ENCODE measurements at places on chromosomes 5 and 9.

DNA sequence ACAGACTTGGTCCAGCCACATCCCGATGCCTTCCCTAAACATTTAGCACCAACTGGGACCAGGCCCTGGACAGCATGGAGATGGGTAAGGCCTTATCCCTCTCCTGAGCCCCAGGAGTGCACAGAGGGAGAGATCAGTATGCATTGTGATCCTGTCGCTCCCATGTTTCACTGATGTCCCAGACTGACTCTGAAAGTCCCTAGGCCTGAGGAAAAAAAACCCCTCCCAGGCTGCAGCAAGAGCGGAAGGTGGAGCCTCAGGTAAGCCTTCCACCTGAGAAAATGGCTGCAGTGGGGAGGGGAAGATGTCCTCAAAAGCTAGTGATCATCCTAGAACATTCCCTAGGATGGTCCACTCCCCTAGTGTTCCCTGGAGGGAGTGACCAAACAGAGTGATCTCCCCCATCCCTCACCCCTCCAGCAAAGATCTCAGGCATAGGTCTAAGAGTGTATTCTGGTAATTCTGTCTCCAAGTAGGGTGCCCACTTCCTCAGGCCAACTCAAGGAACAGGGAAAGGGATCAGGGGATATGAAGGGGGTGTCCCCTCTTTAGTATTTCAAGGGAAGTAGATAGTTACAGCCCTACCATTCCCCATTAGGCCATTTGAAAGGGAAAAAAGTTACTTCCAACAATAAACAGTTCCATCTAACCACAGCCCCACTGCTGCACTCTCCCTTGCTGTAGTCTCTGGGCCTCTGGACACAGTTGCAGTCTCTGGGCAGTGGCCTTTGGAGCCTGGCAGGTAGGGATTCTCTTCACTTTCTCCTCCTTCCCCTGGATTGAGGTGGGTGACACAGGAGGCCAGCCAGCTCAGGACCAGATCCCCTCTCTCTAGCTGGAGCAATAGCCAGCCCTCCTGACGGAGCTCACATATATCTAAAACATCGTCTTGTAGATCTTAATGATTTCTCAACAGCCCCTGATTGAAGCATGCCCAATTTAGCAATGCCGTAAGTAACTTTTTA is 6.8 kb upstream of the CXXC5 start:
- no peak for DNase-seq

DNA sequence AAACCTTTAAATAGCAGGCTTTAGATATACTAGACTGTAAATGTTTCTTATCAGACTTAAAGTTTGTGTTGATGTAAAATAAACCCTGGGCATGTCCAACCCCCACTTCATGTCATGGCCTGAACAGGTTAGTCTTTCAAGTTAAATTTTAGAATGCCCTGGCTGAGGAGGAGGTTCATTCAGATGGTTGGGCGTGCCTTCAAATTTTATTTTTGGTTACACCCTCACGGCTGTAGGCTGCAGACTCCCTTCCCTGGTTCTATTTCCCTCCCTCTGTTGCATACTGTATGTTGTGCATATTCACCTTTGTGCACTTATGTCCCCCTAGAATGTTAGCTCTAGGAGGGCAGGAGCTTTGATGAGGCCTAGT is 5.3 kb upstream of the BICD2 start:
- DNase-seq, result no peak

DNA sequence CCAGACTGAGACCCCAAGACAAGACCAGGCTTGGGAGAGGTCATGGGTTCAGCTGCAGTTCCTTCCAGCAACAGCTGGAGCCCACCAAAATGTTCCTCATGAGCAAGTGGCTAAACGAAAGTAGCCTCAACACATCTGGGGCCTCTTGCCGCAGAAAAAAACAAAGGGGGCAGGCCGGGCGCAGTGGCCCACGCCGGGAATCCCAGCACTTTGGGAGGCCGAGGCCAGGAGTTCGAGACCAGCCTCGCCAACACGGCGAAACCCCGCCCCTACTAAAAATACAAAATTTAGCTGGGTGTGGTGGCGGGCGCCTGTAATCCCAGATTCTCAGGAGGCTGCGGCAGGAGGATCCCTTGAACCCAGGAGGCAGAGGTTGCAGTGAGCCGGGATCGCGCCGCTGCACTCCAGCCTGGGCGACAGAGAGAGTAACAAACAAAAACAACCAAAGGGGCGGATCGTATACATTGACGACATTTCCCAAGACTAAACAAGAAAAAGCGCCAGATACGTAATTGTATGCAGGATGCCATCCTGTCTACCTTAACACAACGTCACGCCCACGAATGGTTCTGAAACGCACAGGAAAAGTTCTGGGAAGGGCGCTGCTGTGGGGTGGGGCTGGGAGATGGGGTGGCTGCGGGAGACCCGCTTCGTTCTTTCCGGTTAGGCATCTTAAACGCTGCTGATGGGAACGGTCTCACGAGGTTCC is 1.7 kb downstream of the INPP5E start:
- DNase-seq, result no peak

DNA sequence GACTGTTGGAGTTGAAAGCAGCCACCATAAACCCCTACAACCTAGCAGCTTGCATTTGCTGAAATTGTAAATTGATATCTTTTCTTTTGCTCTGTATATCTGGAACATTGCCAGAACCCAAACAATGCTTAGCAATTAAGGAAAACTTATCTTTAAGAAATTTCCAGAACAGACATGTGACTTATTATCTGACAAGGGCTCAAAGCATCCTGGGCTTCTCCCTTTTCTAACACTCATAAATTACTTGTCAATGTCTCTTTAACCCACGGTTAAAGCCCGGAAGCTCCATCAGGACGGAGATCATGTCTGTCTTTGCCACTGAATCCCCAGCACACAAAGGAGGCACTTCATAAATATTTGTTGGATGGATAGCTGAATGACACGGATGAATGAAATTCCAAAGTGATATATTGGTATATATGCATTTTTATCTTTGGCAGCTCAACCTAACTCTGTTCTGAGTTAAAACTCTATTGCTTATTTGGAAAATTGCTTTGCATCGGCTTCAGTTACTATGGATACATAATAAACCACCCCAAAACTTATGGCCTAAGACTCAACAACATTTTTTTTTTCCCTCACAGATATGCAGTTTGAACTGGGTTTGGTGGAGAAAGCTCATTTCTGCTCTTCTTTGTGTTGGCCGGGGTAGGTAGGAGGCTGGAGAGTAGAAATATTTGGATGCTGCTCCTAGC is 103.1 kb upstream of the CLINT1 start:
- no peak for DNase-seq

DNA sequence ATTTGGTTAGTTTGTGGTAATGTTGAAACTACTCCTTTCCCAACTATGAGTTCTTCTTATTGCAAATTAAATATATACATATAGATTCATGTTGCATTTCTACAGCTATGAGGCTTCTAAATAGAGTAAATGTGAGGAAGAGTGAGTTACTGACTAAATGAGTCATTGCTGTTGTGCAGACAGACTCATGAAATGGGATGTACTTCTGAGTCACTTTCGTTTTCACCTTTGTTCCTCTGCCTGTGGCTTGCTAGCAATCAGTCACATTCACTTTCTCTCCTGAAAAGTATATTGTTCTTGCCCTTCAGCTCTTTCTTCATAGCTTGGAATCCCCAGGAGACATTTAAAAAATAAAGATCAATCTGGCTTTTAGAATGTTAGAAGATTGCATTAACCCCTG is 295.5 kb upstream of the SMC2 start:
- DNase-seq, result peak; percentile 66

- DNase-seq, result no peak
Observed at GRCh38 chr9:127963359-127964064, 17.3 kb downstream of the EEIG1 start.

GRCh38 chr9:124353811-124354274 is 61.4 kb downstream of the PSMB7 start:
- DNase-seq, result no peak

GRCh38 chr9:25935188-25935587 is 256.9 kb upstream of the TUSC1 start:
- DNase-seq, result no peak

- DNase-seq, result no peak
Observed at GRCh38 chr9:95588724-95589588, 72.2 kb upstream of the PTCH1 start.

GRCh38 chr5:44891116-44891515 is 82.4 kb downstream of the MRPS30 start:
- no peak for DNase-seq

GRCh38 chr5:34053571-34054399 is 10.8 kb upstream of the C1QTNF3 start:
- DNase-seq, result no peak

- DNase-seq, result no peak
Observed at GRCh38 chr5:77333451-77334123, 123.1 kb downstream of the PDE8B start.

GRCh38 chr9:13427587-13427986 is 148.1 kb upstream of the MPDZ start:
- DNase-seq, result peak; percentile 27

- DNase-seq, result no peak
Observed at GRCh38 chr9:107694390-107694789, 204.8 kb upstream of the KLF4 start.

DNA sequence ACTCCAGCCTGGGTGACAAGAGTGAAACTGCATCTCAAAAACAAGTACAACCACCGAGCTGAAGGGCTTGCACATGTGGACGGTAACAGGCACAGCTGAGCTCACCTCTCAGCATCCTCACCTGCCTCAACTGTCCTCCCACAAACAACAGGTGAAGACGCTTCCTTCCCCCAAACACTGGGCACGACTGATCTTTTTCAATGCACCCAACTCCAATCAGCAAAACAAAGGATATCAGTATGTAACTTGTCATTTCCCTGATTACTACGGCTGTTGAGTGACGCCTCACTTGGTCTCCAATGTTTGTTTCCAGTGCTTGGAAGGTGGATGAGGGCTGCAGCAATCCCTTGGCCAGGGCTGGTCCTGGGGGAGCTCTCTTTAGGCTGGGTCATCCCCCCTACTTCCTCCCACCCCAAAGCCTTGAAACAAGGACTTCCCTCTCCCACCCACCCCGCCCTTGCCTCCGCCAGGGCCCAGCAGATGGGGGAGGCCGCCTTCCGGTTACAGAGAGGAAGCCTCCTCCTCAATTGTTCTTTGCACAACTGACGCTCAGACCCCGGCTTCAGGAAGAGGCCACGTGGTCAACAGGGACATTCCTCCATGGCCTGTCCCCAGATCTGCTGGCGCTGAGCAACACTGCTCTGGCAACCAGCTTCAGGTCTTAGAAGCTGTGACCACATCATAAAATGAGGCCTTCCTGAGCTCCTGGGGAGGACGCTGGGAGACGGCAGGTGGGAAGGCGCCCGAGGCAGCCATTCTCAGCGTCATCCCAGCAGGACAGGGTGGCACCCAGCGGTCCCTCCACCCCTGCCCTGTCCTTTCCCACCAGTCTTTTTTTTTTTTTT is 5.9 kb downstream of the FAM78A start:
- peak; percentile 92 for DNase-seq

GRCh38 chr5:1543398-1544293 is 19.9 kb upstream of the LPCAT1 start:
- DNase-seq, result no peak

DNA sequence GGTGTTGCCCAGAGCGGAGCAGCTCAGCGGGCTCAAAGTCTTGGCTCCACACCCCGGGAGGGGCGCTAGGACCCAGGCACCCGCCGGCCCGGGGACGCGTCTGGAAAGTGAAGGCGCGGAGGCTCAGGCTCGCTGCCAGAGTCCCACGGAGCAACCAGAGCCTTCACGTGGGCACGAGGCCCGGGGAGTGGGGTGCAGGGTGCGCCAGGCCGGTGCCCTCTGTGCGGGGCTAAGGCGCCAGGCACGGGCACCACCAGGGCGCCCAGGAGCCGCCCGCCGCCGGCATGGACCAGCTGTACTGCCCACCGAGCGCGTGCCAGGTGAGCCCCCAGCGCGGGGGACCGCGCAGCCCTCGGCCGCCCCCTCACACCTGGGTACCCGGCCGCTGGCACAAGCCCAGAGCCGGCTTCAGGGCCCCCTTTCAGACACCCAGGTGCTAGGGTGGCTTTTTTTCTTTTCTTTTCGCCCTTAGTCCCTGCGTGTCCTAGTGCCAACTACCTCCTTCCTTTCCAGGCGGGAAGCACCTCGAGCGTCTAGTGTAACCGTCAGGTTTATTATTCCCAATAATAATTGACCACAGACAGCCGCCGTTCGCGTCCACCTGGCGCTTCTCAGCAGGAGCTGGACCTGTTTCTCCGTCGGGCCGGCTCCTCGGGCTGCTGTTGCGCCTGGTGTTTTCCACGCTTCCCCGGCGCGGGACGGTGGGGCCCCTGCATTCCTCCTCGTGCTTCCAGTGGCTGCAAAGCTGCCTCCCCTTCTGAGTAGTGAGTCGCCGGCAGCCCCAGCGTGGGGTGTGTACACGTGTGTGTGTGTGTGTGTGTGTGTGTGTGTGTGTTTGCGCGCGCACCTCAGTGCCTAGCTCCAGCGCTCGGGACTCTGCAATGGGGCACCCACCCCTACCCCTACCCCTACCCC is 30.1 kb upstream of the PDE8B start:
- no peak for DNase-seq

DNA sequence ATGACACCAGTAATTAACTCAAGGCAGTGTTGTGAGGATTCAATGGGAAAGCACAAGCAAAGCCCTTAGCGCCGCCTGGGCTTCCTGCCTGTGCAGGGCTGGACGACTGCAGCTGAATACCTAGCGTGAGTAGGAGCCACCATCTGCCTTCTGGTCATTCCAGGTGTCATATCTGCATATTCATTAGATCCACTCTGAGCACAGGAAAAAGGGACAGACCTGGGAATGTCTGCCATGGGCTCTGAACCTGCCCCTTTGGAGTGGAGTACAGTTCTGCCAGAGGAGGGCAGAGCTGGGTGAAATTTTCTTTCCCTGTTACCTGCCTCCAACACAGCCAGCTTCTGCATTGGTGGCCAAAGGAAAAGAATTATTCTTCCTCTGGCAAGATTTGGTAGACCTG is 298.8 kb downstream of the NSG2 start:
- no peak for DNase-seq

DNA sequence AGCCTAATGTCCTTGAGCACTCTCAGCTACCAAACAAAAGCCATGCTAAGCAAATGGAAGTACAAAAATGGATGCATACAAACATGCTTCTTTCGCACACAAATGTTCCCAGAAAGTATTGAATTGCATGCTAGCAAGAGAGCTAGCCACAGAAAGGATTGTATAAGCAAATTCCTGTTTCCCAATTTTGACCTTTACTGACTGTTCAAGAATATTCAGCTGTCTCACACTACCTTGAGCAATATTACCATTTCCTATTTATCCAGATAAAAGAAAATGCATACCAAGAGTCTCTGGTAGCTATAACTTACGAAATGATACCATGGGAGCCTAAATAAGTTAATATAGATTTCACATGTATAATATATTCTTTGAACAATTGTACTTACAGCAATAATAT is 264.6 kb downstream of the TMEM167A start:
- peak; percentile 72 for DNase-seq

GRCh38 chr9:112119225-112120029 is 55.7 kb downstream of the SUSD1 start:
- no peak for DNase-seq
